Fibroblast of pulmonary artery (primary cell): ENCODE measurements at places on chromosomes 3 and 15.
A peak's percentile ranks its signal among the peaks of the same experiment; 100 is the strongest.

DNA sequence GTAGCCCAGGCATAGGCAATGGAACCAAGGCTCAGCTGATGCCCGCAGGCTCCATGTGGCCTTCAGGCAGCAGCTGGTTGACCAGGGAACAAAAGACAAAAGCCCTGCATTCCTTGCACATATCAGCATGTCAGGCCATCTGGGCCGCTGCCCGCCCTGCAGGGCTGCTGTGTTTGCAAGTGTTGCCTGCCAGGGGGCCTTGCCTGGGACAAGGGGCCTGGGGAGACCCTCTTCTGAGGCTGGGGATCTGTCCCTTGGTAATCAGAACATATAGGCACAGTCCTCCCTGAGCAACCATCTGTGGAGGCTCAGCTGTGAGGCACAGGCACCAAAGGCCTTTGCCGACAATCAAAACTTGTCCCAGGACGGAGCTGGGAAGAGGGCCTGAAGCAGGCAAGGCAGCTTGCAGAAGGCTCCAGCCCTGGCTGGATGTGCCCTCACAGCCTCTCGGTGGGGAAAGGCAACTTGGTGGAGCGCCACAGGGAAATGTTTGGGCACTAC is 138.2 kb downstream of the TPRA1 start:
- DNase-seq = no peak

DNA sequence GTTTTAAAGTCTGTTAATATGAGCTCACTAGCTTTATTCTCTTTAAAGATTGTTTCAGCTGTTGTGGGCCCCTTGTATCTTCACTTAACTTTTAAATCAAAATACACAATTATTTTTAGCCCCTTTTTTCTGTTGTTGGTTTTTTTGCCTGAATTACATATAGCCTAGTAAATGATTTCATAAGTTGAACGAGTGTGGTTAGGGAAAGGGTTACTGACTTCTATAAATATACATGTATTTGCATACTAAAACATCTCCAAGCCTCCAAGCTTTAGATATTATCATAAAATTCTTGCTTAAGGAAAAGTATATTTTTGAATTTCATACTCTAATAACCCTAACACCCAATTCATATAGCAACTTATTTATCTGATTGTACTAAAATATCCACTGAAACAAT is 73.2 kb upstream of the ARL6 start:
- no peak for DNase-seq

DNA sequence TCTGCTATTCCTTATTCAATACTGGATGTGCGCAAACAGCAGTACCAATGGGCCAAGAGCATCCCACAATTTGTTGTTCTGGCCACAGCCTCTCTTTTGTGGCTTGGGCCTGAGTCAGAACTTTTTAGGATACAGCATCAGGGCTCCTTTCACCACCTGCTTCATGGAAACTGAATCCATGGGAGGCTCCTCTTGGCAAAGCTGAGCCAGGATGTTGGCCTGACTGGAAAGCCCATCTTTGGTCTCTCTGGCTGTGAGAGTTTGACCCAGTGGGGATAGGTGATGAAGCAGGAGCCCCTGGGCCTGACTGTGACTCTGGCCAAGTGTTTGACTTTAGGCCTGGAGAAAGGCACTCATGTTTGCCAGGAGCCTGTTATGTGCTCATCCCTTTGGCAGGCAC is 27.6 kb downstream of the IL16 start:
- DNase-seq = no peak

DNA sequence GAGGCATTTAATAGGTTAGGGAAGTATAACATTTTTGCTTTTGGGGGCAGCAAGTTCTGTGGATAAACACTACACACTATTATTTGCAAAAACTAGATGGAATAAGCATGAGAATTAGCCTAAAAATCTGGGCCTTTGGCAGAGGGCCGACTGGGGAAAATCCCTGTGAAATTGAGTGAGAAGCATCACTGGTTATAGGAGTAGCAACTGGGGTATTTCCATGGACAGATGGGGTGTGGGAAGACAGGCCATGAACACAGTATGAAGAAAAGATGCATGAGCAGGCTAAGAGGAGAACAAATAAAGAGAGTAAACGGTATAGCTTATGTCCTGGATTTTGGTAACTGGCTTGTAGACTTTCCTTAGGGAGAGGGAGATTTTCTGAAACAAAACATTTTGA is 32.9 kb upstream of the CSPG5 start:
- DNase-seq = no peak

DNA sequence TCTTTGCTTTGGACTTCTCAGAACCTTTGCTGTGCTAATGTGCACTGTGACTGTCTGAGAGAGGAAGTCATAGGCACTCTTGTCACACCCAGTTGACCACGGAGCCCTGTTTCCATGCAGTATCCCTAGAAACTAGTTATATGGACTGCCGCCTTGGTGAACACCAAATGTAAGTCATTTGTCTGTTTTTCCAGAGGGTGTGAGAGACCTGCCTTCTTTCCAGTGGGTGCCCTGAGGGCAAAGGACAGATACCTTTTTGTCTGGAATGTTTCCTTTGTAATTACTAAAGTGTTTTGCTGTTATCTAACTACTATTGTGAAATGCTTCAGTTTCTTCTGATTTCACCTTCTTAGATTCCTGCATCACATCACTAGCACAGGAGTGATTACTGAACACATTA is 91.8 kb downstream of the LARS2 start:
- DNase-seq = no peak

- DNase-seq = peak; percentile 64
Observed at GRCh38 chr3:152183473-152183872, 85.3 kb upstream of the MBNL1 start.

GRCh38 chr3:106059953-106060517 is 191.2 kb upstream of the CBLB start:
- no peak for DNase-seq

DNA sequence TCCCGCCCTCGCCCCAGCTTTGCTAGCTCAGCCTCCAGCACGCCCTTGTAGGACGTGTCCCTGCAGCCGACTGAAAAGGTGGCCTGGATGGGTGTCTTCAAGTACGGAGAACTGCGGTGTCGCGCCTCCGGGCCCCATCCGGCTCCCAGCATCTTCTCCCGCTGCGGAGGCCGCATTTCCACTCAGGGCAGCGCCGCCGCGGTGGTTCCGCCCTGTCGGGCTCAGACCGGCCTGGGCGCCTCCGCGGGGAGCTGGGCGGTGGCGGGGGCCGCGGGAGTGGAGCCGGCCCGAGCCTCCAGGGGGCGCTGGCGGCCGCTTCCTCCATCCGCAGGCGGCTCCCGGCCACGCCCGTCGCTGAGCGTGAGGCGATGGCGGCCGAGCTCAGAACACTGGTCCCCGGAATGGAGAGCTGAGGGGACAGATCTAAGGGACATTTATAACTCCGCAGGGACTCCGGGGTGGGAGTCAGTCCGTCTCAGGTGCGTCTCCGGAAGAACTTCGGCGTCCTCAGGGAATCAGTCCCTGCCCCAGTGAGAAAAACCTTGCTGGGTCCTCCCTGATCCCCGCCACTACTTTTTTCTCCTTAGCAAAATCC is 13.6 kb upstream of the SMCO1 start:
- DNase-seq = peak; percentile 64

- DNase-seq = peak; percentile 72
Observed at GRCh38 chr15:88624156-88624970, 3.2 kb downstream of the AEN start.

- no peak for DNase-seq
Observed at GRCh38 chr15:67166280-67167009, 88.0 kb downstream of the AAGAB start.

DNA sequence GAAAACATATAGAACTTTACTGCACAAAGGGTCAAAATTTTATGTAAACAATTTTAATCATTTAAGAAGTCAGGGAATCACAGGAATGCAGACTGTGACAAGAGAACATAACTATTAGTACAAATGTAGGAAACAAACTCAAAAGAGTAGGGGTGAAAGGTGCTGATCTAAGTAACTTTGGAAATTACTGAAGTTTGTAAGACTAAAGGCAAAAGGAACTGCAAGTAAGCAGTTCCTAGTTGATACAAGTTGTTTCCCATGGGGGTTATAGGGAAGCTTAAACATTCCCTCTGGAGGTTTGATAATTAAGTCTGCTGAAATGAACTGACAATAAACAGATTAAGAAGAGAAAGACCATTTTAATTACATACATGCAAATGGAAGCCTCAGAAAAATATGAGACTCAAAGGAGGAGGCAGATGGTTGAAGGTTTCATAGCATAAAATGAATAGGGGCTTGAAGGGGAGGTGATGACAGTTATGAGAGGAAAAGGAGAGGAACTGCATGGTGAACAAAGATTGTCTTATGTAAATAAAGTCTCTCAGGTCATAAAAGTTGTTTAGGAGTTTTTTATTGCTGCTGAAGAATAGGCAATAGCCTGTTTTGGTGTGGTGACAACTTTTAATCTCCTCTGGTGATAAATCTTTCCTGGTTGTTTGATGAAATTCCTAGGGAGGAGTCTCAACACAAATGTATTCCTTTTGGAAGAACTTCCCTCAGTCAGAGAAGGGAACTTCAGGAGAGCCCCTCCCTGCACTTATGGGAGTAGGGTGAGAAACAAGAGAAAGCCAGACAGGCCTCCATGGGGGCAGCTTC is 17.1 kb downstream of the SETMAR start:
- DNase-seq = peak; percentile 10

DNA sequence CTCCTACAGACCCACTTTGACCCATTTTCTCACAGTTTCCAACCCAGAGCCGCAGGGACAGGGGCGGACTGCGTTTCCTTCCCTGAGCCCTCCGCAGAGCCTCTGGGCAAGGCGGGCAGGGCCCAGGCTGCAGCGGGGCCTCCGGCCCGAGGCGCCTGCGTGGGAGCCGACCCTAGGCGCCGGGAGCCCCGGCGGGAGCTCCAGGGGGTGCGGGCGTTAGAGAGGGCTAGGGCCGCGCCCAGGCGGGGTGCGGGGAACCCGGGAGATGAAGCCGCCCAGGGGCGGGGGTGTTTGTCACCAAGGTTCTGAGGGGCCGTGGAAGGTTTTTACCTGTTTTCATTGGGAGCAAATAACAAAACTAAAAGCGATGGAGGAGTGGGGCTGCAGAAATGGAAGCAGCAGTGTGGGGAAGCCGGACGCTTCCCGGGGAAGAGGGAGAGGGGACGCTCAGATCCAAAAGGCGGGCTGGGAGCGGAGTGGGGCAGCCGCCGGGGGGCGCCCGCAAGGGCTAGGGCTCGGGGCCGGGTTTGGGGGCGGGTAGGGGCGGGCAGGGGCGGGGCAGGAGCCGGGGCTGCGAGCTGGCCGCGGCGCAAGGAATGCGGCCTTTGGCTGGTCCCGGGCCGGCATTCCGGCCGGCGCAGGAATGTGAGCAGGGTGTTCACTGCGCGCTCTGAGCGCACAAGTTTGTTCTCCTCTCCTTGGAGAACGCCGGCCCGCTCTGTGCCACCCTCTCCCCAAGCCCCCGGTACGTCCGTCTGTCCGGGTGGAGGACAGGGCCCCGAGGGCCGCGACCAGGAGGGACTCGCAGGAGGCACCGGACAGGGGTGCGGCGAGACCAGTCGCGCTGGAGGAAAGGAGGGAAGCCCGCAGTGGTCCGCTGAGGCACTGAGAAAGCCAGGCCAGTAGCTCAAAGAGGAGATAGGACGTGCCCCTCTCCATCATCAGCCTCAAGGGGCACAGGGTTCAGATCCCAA is 61.1 kb downstream of the AMOTL2 start:
- DNase-seq = peak; percentile 87

DNA sequence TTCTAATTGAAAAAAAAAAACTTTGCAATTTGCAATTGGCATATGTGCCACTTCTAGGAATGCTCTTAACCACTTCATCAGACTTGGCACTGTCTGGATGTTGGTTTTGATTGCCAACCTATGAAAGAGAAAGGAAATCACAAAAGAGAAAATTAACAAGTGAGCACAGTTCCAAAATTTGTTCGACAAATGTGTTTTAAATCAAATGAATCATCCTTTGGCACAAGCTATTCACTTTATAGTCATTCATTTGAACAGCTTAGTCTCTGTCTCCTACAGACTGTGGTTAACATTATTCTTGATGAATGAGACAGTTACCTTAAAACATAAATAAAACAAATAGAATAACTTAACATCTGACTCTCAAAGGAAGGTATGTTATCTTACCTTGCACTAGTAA is 265.0 kb downstream of the EPHA3 start:
- DNase-seq = no peak

GRCh38 chr3:13853978-13854296 is 25.9 kb downstream of the WNT7A start:
- DNase-seq = no peak

GRCh38 chr3:33236005-33236404 is 17.4 kb upstream of the SUSD5 start:
- DNase-seq = no peak

DNA sequence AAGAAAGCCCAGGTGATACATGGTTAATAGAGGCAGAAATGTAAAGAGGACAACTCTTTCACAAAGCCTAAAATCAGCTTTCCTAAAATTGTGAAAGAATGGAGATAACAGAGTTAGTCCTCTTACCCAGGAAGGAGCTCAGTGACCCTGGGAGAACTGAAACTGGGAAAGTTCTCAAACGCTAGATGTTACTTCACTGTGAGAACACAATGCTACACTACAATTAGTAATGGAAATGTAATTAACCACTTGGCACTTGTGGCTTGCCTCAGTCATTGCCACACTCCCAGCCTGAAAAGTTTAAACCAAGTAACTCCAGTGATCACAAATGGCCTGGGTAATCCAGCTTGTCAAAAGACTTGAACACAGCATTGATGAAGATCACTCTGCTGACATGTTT is 102.7 kb upstream of the FGF7 start:
- DNase-seq = no peak

- DNase-seq = peak; percentile 83
Observed at GRCh38 chr3:10459954-10460754, 45.2 kb downstream of the ATP2B2 start.

- no peak for DNase-seq
Observed at GRCh38 chr15:56992725-56993124, 74.3 kb downstream of the TCF12 start.

DNA sequence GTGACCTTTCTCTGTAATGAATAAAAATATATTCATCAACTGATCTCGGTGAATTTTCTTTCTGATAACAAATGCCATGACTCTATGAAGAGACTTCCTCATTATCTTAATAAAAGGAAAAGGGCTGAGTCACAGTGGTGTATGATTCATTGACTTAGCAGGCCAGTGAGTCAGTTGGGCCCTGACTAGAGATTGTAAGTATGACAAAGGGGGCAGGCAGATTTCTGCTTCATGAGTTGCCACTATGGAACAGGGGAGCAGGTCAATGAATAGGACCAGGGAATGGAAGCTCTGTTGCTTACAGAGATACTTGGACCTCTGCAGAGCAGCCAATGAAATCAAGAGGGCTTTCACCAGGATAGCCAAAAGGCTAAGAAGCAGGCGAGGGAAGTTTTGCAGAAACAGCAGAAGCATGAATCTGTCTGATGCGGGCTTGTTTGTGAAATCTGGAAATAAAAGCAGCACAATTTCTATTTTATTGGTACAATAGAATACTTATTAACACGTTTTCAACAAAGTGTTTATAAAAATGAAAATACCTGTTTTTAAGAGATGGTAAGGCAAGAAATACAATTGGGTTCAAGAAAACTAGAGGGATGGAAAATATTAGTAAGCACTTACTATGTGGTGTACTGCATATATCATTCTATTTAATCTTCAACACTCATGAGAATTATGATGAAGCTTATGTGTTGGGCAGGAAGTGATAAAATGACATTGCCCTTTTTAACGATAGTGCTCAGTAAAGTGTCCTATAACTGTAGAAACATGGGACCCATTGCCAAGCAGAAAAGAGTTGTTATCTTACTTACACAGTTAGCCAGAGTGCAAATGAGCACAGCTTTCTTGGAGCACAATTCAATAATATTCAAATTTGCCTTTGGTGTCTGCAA is 169.8 kb upstream of the MYRIP start:
- peak; percentile 93 for DNase-seq
